ENCODE measurements at places on chromosomes 11 and 22.

DNA sequence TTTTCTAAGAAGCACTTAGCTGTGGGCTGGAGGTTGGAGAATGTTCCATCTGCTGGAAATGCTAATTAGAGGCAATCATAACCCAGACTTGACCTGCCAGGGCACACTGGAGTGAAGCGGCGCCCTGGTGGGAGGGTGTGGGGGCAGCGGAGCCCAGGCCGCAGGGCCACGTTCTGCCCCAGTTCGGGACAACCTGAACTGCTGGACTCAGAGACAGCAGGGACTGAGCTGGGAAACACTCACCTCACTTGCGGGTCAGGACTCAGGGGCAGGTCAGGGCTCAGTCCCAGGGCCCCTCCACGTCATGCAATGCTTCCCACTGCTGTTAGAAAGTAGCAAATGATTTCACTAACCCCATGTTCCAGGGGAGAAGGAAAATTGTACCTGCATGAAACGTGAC is 316.4 kb downstream of the NTM start:
- no peak for DNase-seq

GRCh38 chr11:105357764-105358163 is 218.2 kb upstream of the CARD18 start:
- no peak for DNase-seq

GRCh38 chr22:38187413-38188212 is 6.0 kb upstream of the PLA2G6 start:
- no peak for DNase-seq

GRCh38 chr11:30502305-30502704 is 83.8 kb downstream of the MPPED2 start:
- DNase-seq: no peak

- no peak for DNase-seq
Observed at GRCh38 chr22:42108848-42109247, 18.3 kb upstream of the NDUFA6 start.

DNA sequence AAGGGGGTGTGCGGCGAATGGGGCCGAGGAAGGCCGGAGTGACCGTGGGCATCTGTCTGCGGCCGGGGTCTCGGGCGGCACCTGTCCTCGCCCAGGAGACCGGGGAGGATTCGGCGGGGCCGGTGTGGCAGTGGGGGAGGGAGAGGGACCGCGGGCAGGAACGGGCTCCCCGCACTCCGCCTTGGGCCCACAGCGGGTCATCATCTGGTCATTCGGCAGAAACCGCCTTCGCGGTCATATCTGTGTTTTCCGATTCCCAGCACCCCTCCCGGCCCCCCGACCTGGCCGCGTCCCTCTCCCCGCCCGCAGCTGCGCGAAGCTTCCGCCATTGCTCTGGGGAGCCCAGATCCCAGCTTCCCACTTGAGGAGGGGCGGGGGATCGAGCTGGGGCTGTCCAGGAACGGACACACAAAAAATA is 824 bp upstream of the CBX6 start:
- no peak for DNase-seq

Data from activated CD4-positive, CD25-positive, alpha-beta regulatory T cell (primary cell).